GM12864 (cell line): ENCODE measurements at places on chromosomes 12 and 14.

DNA sequence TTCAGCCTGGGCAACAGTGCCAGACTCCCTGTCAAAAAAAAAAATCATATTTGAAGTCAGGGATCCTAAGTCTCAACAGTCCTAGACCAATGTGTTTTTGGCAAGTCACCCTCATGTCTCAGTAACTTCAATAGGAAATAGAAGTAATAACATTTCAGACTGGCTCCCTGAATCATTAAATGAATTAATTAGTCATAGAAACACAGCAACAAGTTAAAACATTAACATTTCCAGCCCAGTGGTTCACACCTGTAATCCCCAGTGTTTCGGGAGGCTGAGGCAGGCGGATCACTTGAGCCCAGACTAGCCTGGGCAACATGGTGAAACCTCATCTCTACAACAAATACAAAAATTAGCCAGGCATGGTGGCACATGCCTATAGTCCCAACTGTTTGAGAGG, 125.2 kb downstream of the GTF2A1 start:
- no peak for DNase-seq

DNA sequence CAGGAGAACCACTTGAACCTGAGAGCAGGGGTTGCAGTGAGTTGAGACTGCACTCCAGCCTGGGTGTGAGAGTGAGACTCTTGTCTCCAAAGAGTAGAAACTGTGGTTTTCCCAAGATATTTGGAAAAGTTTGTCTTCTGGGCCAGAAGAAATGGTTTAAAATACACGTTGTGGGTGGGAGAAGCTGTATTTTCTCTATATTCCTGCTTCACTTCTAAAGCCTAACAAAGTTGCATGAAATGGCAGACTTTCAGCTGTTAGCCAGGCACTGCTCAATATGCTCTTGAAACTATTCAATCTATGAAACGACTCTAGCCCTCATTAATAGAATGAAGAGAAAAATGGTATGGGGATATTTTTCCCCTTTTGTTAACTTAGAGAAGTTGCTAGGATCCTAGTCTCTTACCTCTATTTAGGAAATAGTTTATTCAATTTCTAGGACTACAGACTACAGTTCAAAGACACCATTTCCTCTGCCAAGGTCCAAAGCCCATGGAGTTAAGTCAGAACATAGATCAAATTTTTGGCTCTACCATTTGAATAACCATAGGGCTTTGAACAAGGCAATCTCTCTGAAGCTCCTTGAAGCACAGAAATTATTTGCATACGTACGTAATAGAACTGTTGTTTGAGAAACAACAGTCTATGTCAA, 49.3 kb upstream of the OR5AU1 start:
- no peak for DNase-seq

- peak; percentile 49 for DNase-seq
Measured at GRCh38 chr12:49661191-49661590, 37.8 kb downstream of the PRPF40B start.

GRCh38 chr12:5222011-5222461, 178.4 kb downstream of the KCNA5 start:
- DNase-seq, result no peak

GRCh38 chr14:105760691-105761344, 234.4 kb downstream of the TMEM121 start:
- DNase-seq, result no peak

DNA sequence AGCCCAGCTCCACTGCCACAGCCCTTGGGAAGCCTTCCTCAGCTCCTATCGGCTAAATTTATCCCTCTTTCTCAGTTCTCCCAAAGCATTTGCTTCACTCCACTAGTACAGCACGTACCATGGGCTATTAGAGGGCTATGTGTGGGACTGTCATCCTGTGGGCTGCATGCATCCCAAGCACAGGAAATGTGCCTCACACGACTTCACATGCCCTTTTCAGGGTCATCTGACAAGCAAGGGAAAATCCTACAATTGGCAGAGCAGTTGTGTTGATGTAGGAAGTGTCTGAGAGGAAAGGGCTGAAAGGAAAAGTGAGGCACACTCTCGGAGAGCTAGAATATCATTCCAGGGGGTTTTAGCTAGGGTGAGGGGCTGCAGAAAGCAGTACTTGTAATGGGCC, 47.6 kb downstream of the NINJ2 start:
- no peak for DNase-seq

- no peak for DNase-seq
Measured at GRCh38 chr12:42346403-42347002, 20.5 kb downstream of the PPHLN1 start.

GRCh38 chr12:54439521-54440255, 20.6 kb upstream of the ITGA5 start:
- DNase-seq, result no peak

GRCh38 chr14:105141486-105142281, 26.9 kb downstream of the JAG2 start:
- no peak for DNase-seq

DNA sequence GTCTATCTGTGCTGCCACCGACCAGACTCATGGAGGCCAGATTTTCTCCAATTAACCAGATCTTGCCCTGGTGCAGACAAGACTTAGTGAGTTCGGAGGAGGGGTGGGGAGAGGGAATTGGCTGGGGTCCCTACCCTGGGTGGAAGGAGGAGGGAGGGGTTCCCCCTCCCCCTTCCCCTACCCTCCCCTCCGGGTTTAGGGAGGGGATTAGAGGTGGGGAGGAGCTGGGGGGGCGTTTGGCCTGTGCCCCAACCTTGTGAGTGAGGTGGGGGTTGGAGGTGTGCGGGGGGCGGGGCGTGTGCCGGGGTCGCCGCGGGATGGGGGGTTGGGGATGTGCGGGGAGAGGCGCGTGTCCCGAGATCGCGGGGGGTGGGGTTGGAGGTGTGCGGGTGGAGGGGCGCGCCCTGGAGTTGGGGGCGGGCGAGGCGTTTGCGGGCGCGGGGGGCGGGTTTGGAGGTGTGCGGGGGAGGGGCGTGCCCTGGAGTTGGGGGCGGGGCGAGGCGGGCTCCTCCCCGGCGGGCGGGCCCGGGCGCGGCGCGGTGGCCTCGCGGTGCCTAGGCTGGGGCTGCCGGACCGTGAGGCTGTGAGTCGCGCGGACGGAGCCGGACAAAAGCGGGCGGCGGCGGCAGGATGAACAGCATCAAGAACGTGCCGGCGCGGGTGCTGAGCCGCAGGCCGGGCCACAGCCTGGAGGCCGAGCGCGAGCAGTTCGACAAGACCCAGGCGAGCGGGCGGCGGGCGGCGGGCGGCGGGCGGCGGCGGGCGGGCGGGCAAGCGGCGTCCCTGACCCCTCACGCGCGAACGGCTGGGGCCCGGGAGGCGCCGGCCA, at the start of gene HIP1R:
TSS of gene HIP1R (plus strand) at position 537 of the 829 bp plus-strand sequence. CDS start at position 631, 94 bp downstream.
- no peak for DNase-seq

DNA sequence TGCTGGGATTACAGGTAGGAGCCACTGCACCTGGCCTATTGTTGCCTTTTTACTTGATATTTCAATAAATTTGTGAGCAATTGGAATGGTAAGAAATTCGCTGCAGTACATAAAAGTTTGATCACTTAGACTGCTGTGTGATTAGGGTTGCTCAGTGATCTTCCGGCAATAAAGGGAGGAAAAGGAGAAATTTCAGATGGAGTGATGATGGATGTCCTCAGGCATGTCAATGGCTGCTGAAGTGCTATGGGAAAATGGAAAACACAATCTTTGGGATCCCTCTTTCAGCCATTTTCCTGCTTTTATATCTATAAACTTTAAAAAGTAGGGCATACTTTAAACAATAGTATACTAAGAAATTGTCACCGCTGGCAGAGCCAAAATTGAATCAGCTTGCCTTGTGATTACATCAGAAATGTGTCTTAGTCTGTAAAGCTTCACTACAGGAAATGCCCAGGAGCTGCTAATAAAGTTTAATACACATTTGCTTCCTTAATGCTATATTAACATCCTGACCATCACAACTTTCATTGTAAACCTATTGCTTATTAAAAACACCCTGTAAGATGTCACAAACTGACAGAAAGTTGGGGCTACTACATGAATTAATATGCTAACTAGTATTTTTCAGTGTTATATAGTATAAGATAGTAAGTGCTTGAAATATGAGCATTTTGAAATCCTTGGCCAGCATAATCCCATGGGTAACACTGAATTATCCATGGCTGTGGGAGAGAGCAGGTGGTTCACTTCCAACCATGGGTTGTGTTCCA, 13.7 kb upstream of the FBXL14 start:
- no peak for DNase-seq

DNA sequence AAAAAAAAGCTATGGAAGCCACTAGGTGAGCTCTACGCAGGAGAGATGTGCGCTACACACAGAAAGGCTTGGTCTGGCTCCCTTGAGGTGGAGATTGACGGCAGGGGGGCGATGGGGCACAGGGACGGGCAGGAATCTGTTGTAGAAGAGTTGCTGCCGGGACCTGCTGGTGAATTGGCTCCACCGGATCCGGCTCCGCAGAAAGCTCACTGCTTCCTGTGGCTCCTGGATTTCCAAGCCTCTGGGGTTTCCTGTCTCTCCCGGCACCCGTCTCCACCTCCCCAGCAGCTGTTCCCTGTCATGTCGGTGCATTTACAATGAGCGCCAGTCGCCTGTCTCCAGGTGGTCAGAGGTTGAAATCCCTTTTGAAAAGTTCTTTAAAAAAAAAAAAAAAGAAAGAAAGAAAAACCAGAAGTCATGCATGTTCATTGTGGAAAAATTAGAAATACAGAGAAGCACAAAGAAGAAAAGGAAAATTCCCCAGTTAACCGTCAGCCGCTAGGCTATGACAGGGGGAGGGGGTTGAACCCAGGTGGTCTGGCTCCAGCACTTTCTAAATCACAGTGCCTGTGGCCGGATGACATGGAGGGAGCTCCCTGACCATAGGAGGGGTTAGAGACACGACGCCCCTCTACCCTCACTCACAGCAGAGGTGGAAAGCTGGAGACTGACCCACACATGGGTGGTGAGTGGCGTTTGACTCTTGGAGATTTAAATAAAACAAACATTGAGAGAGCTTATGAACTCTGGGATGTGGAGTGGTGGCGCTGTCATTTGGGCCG, 20.8 kb downstream of the FAM222A start:
- no peak for DNase-seq

- no peak for DNase-seq
Measured at GRCh38 chr12:113702276-113702675, 230.6 kb upstream of the LHX5 start.
